Vagina (tissue), 2 donors: ENCODE measurements at places on chromosomes 16 and 17.

GRCh38 chr17:79330229-79330628 is 255.6 kb downstream of the ENGASE start:
- DNase-seq, result no peak

DNA sequence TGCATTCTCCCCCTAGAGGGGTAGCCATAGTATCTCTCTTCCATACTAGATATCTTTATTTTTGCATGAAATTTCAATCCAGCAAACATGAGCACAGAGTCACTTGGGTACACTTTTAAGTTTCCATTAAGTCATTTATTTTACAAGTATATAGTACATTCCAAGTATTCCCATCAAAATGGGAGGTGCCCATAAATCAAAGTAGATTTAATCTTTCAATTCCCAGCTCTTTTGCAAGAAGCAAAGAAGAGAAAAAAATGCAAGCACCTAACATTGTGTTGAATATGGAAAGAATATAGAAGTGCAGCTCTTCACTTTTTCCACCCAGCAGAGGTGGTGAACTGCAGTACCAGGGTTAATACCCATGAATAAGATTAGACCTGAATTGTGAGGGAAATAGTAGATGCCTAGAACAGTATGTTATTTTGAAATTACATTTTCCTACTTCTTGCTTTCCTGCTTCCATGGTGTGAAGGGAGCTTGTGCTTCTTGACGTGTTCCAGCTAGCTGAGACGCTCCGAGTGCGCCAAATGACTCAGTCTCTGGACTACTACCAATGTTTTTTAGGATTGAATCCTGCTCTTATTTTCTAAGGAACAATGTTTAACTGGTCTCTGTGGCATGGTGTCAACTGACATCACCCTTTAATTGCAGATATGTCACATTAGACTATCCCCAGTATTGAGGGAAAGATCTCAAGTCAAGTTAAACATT is 151.1 kb upstream of the MAF start:
- DNase-seq, result no peak

DNA sequence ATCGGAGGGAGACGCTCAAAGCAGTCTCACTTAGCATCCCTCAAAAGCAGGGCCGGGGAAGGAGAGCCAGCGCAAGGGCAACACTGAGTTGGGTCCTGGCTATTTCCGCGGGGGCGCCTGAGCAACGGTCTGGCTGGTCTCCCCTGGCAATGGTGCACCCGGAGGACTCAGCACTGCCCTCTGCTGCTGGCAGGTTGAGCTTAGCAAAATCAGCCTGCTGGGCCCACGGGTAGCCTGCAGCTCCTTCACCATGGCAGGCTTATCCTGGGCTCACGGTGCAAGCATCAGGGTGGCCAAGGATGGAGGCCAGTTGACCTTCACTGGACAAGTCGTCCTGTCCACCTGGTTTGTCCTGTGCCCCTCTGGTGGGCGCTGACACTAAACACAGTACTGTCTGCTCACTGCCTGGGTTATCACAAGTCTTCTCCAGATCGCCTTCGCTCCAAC is 14.4 kb upstream of the ALDH3A1 start:
- no peak for DNase-seq

DNA sequence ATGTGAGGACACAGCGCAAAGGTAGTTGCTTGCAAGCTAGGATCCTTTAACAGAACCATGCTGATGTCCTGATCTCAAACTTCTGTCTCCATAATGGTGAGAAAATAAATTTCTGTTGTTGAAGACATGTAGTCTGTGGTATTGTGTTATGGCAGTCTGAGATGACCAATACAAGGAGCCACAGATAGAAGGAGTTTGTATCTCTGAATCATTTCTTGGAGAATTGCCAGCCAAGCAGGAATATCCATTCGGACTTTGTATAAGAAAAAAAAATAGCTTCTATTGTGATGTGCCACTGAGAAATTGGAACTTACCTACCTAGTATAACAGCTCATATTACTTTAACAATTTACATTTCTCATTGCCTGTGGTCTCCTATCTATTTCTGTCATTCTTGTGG is 447.6 kb upstream of the CA10 start:
- DNase-seq, result no peak

- DNase-seq, result no peak
Measured at GRCh38 chr16:4920826-4921225, 16.1 kb downstream of the PPL start.

GRCh38 chr16:50068550-50068949 is 2.8 kb downstream of the HEATR3 start:
- no peak for DNase-seq

GRCh38 chr17:71937914-71938313 is 182.9 kb upstream of the SOX9 start:
- no peak for DNase-seq

DNA sequence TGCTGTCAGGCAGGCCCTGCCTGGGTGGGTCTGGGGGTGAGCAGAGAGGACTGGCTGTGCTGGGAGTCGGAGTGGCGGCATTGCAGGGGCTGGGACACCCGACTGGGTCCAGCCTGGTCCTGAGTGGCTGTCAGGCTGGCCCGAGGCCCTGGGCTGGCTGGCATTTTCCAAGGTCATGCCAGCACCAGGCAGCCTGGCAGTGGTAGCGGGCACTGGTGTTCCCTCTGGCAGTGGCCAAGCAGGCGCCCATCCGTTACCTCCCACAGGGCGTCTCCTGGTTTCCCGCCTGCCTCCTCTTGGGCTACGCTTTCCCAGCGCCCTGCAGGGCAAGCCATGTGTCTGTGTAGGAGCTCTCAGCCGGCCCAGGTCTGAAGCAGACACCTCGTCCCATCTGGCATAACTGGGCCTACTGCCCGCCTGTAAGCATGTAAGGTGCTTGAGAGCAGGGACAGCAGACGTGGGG is 5.7 kb upstream of the PKMYT1 start:
- no peak for DNase-seq

GRCh38 chr16:82848013-82848412 is 221.2 kb downstream of the CDH13 start:
- no peak for DNase-seq

GRCh38 chr16:4944333-4945281 is 7.7 kb upstream of the PPL start:
- DNase-seq, result peak; percentile 96

DNA sequence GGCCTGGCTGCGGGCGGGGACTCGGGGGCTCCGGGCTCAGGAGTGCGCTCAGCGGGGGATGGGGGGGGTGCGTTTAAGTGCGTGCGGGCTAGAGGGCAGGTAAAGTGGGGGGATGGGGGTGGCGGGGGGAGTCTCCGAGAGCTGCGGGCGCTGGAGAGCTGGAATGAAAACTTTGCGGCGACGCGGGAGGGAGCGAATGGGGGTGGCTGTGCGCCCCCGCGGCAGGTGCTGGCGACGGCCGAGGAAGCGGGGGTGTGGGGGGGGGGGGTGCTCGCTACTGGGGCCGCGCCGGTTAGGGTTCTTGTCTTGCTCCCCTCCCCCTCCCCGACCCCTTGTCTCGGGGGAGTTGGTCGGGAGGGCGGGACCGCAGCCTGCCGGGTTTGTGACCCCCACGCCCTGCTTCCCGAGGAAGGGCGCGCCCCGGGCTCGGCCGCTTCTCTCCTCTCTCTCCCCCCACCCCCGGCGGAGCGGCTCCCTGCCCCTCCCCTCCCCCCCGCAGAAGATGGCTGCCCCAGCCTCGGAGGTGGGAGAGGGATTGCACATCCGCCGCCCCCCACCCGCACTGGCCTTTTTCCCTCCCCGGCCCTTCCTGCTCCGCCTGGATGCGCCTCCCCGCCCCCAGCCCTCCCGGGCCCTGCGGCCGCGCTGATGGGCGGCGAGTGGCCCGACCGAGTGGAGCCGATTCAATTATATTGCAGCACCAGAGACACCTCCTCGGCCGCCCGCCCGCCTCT is 649 bp downstream of the GSE1 start:
- DNase-seq, result no peak

DNA sequence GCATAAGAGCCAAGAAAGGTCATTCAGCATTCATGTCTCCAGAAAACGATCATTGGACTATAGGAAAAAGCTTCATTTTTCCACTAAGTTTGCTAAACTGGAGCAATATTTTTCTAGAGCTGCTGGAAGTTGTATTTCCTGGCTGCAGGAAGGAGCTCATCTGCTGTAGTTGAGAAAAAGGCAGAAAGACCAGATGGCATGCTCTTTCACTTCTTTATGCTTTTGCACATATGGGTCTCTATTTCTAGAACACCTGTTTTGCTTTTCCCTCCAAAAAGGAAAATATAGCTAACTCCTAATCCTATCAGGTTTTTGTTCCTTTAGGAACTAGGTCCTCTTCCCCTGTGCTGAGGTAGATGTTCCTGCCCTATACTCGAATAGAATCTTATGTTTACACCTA is 61.9 kb upstream of the HLF start:
- DNase-seq, result no peak

GRCh38 chr16:87407511-87408112 is 15.5 kb downstream of the MAP1LC3B start:
- no peak for DNase-seq

DNA sequence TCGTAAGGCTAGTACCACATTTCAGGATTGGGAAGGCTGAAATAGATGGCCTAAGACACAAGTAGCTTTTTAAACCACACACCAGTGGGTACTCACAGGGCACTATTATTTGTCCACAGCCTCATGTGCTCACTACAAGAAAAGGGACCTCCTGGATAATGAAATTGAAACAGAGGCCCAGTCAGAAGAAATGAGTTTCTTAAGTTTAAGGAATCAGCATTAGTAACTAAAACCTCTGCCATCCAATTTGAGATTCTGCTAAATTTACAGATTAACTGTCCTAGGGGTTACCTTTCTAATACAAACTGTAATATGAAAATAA is 3.0 kb downstream of the USP7 start:
- no peak for DNase-seq
